Type B pancreatic cell (in vitro differentiated cells): ENCODE measurements at places on chromosomes 4 and X.

DNA sequence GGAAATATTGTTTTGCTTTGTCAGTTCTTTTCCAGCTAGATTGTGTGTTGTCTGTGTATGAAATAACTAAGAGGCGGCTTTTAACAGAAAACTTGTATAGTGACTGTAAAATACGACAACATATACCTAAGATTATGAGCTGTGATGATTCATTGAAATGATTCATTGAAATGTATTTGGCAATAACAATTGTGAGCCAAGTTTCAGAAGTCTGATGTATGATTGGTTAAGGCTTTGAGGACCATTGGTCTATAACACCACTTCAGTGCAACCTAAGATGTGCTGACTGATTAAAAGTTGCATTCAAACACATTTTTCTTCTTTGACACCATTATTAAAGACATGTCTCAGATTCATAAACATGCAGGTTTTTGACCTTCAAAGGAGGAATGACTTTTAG, 76.6 kb downstream of the PTPN13 start:
- peak overlapping the region; percentile 38 for H3K27ac ChIP-seq
- no peak overlapping the region for H3K4me3 ChIP-seq
- DNase-seq, result no peak
- peaks cover 4% of the 10 kb centered on the region for H3K4me1 ChIP-seq
- peaks cover 27% of the 10 kb centered on the region for H3K36me3 ChIP-seq
- no peaks in the 10 kb centered on the region for H3K27me3 ChIP-seq

- no peak overlapping the region for H3K4me3 ChIP-seq
- peaks cover 4% of the 10 kb centered on the region for H3K4me1 ChIP-seq
- peaks cover 3% of the 10 kb centered on the region for H3K27me3 ChIP-seq
- H3K36me3 ChIP-seq, result no peaks in the 10 kb centered on the region
Observed at GRCh38 chr4:26566133-26566532, 17.8 kb upstream of the TBC1D19 start.

- no peak overlapping the region for H3K27ac ChIP-seq
- DNase-seq, result no peak
- peaks cover 7% of the 10 kb centered on the region for H3K36me3 ChIP-seq
- H3K27me3 ChIP-seq, result no peaks in the 10 kb centered on the region
- H3K4me1 ChIP-seq, result no peaks in the 10 kb centered on the region
Observed at GRCh38 chr4:155800685-155801343, 42.0 kb downstream of the GUCY1B1 start.

- peak overlapping the region; percentile 89 for H3K4me3 ChIP-seq
- H3K27me3 ChIP-seq, result peaks cover 10% of the 10 kb centered on the region
- no peaks in the 10 kb centered on the region for H3K36me3 ChIP-seq
Observed at GRCh38 chrX:40098264-40099054, 701 bp upstream of the BCOR start.

- H3K27ac ChIP-seq, result no peak overlapping the region
- no peaks in the 10 kb centered on the region for H3K27me3 ChIP-seq
- H3K4me3 ChIP-seq, result no peak overlapping the region
- no peaks in the 10 kb centered on the region for H3K4me1 ChIP-seq
- peaks cover 6% of the 10 kb centered on the region for H3K36me3 ChIP-seq
Observed at GRCh38 chrX:77668391-77669237, 117.4 kb downstream of the ATRX start.

GRCh38 chr4:13920901-13921300, 293.4 kb upstream of the BOD1L1 start:
- no peaks in the 10 kb centered on the region for H3K36me3 ChIP-seq
- no peak for DNase-seq
- no peaks in the 10 kb centered on the region for H3K4me1 ChIP-seq
- no peak overlapping the region for H3K27ac ChIP-seq
- no peak overlapping the region for H3K4me3 ChIP-seq
